Spleen (tissue), 13 donors: ENCODE measurements at places on chromosomes 3 and 15. TPM values are rescaled to one million over a fixed set of nuclear protein-coding genes. Genes with fewer than 3 reads are reported as not detected.

Gene MYLK
- total RNA-seq = 117 TPM

DNA sequence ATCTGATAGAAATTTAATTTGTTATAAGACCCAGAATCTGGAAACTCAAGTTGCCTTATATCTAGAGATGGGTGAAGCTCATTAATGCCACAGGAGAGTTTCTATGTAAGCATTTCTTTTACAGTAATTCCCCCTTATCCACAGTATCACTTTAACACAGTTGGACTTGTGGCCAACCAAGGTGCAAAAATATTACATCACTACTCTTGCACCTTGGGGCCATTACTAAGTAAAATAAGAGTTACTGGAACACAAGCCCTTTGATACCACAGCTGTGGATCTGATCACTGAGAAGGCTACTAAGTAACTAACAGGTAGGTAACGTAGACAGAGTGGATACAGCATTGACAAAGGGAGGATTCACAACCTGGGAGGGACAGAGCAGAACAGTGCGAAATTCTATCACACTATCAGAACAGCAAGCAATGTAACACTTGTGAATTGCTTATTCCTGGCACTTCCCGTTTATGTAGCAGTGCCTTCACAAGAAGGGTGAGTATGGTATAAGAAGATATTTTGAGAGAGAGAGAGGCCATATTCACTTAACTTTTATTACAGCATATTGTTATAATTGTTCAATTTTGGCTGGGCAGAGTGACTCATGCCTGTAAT lies 33.9 kb upstream of the TOPBP1 start:
- no peak for DNase-seq

- DNase-seq = no peak
Observed at GRCh38 chr3:194658477-194659242, 13.3 kb downstream of the LSG1 start.

Gene STAC
- 1.0 TPM for total RNA-seq

- no peak for DNase-seq
Observed at GRCh38 chr3:43309372-43310305, 23.3 kb downstream of the SNRK start.

GRCh38 chr3:42670051-42670576 lies 15.2 kb upstream of the KLHL40 start:
- DNase-seq = no peak

Gene SAMD7
- total RNA-seq = not detected

DNA sequence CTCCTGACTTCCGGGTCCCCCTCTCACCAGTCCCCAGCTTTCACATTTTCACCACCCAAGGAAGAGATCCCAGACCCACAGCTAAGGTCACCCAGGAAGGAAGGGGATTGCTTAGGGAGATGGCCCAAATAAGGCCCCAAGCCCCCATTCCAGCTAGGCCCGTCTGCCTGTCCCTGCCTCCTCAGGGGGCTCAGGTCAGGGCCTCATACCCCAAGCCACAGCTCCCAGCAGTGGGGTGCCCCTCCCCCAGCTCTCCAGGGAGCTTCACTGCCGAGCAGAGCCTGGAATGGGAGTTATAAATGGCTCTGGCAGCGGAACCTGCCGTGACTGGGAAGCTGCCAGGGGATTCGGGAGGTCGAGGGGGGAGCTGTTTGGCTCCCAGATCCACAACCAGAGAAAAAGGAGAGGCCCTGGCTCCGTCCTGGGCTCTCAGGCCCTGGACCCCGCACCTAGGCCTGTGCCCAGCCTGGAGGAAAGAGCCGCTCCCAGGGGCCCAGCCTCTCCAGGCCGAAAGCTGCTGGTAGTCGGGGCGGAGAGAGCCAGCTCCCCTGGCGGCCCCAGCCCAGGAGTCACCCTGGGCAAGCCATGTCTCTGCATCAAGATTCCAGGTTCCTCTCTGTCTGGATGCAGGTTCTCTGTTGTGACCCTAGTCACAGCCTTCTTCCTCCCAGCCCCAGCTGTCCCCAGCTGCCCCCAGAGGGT lies 550 bp downstream of the CCDC9B start:
- no peak for DNase-seq
